HT1080 (cell line): ENCODE measurements at places on chromosomes 2 and 18.

DNA sequence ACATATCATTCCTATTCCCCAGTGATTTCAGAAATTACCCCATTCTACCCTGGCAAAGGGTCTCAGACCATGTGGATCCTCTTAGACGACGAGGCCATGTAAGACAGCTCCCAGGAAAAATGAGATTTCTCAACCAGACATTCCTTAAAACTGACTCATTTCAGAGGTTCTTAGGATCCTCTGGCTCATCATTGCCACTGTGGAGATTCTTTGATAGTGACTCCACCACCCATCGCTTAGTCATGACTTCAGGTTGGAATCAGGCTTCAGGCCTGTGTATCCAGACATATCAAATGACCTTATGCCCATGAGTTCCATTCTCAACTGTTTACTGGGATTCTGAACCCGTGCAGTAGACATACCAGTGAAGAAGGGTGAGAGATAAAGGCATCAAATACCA, 245.6 kb upstream of the TCF4 start:
- peak; percentile 99 for DNase-seq

DNA sequence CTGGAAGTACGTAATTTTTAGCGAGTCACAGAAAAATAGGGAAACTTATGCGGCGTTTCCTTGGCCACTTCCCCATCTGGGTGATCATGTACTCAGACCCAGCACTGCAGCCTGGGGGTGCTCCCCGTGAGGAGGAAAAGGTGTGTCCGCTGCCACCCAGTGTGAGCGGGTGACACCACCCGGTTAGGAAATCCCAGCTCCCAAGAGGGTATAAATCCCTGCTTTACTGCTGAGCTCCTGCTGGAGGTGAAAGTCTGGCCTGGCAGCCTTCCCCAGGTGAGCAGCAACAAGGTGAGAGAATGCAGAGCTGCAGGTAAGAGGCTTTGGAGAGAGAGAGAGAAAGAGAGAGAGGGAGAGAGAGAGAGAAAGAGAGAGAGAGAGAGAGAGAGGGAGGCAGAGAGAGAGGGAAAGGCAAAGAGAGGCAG, at the start of gene IL1R2:
TSS of gene IL1R2 (plus strand) at position 240 of the 425 bp plus-strand sequence. CDS start 16,616 bp downstream, outside the sequence.
- DNase-seq, result no peak

GRCh38 chr2:45578056-45578843, 32.8 kb downstream of the SRBD1 start:
- DNase-seq, result peak; percentile 36

GRCh38 chr2:96730212-96730611, 9.7 kb downstream of the LMAN2L start:
- peak; percentile 1 for DNase-seq

- DNase-seq, result no peak
Measured at GRCh38 chr2:68646303-68646702, 2.9 kb downstream of the PROKR1 start.

DNA sequence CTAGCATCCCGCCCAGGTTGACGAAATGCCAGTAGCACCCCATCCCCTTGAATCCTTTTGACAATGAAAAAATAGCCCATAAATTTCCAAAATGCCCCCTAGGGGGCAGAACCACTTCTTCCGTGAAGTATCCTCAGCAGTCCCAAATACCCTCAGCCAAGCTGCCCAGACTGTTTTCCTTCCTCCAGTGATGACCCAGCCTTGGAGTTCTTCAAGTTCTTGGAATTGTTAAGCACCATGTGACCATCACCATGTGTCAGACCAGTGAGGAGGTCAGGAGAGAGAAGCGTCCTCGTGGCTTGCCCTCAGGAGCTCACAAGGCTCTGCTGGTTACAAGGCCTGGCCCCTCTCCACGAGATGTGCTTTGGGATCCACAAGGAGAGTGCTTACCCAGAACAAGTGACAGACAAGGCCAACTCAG, 1.4 kb upstream of the SLC23A3 start:
- peak; percentile 58 for DNase-seq

GRCh38 chr2:108271691-108272253, 16.9 kb upstream of the SULT1C2 start:
- peak; percentile 81 for DNase-seq

GRCh38 chr2:169716238-169716886, 17.3 kb upstream of the KLHL23 start:
- no peak for DNase-seq

DNA sequence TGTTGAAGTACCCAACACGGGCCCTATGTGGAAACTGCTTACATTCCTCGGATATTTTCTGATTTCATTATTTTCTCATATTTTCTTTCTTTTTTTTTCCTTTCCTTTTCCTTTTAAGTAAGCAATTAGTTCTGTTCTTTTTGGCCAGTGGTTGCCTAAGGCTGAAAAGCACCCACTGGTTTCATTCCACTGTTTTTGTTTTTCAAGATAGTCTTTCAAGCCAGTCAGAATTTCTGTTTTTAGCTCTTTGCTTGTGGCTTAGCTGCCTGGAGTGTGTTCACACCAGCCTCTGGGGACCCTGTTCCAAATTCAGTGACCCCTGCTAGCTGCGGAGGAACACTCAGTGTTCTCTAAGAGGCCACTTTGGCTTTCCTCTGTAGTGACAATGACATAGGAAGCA, 73.6 kb downstream of the NRP2 start:
- DNase-seq, result no peak

GRCh38 chr2:181810823-181811695, 80.5 kb upstream of the ITPRID2 start:
- DNase-seq, result peak; percentile 98

DNA sequence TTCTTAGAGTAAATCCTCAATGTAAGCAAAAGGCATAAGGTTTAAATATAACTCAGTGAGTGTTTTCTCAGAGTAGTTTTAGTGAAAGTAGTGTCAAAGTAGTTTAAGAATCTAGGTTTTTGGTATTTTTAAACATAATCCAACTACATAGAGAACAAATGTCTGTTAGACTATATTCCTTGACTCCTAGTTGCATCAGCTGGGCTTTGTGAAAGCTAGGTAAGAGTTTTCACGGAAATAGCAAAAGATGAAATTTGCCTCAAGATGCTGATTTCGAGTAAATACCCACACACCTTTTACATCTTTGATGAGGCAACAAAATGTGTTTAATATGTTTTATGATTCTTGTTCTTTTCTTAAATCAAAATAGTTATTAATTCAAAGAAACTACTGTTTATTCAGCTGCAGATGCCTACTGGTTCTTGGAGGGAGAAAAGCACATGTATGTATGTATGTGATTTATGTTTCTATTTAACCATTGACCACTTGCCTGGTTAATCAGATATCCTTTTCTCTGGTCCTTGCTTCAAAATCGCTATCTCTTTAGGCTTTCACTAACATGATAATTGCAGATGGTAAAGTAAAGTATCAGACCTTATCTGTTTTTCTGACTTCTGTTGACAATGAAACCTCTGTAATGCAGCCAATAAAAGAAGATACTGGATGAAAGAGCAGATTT, 117.4 kb upstream of the NOSTRIN start:
- DNase-seq, result no peak

DNA sequence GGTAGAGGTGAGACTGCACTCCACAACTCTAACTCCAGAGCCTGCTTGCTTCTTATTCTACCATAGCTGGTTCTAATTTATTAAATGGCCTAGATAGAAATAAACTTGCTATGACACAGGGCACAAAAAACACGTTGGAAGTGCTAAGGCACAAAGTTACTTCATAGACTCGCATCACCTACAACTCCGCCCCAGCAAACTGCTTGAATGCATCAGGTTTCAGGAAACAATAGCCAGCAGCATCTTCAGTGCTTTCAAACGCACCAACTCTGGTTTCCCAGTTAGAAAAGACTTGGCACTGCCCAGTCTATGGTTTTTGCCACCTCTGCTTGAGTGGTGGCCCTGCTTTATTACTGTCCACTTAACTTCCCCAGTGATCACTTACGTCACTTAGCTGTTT, 142.6 kb downstream of the RIF1 start:
- DNase-seq, result no peak

GRCh38 chr2:118146315-118147283, 58.3 kb downstream of the INSIG2 start:
- DNase-seq, result no peak

DNA sequence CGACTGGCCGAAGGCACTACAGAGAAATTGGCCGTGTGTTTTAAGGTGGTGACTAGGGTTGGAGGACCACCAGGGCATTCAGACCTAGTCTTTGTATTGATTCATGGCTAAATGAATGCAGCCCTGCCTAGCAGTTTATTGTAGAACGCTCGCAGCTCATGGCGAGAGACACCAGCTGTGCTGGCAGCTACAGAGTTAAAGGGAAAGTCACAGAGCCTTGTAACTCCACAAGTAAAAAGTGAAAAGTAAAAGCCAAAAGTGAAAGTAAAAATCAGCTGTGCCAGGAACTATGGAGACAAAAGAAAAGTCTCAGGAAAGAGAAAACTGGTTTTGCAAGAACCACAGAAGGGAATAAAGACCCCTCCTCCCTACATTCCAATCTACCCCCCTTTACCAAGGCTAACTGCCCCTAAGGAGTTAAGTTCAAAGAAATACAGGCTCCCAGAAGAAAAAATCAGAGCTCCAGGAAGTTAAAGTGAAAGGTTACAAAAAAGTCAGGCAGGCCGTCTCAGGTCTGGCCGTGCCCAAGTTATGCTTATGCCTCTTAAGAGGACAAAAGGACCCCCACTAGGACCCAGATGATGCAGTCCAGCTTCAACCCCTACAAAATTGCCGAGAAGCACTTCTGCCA, 46.4 kb upstream of the SELENOI start:
- peak; percentile 44 for DNase-seq

GRCh38 chr2:237092920-237093781, 7.5 kb downstream of the COPS8 start:
- DNase-seq, result peak; percentile 20

- DNase-seq, result peak; percentile 61
Measured at GRCh38 chr2:70946832-70947442, 11.2 kb downstream of the ATP6V1B1 start.

DNA sequence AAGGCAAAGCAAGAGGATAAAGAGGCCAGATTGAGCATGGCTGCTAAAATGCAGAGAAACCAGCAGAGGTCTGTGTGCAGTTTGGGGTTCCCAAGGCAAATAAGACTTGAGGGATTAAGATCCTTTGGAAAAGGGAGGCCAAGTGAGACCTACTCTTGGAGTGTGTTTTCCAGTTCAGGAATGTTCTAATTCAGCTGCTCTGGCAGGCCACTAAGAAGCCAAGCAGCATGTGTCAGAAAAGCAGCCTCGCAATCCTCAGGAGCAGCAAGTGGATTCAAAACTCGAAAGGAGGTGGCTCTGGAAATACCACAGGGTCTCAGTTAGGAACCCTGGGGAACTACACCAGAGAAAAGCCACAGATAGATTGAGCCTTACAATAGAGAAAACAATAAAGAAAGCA, 569.2 kb downstream of the METTL4 start:
- DNase-seq, result no peak

DNA sequence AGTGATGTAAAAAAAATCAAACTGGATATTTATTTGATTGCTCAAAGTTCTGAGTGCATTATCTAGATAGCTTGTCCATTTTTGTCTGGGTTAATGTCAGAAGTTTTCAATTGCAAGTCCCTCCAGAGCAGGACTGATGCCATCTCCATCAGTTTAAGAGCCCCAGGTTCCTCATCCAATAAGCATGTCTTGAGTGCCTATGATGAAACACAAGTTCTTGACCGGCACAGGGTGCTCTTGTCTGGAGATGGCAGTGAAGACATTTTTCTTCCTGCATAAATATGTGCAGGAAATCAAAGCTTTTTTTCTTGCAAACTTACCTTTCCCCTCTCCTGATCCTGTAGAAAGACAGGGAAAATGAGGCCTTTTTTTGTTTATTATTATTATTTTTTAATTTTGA, 31.9 kb downstream of the CAVIN2 start:
- DNase-seq, result no peak

- no peak for DNase-seq
Measured at GRCh38 chr18:34221971-34222306, 2.8 kb downstream of the NOL4 start.

DNA sequence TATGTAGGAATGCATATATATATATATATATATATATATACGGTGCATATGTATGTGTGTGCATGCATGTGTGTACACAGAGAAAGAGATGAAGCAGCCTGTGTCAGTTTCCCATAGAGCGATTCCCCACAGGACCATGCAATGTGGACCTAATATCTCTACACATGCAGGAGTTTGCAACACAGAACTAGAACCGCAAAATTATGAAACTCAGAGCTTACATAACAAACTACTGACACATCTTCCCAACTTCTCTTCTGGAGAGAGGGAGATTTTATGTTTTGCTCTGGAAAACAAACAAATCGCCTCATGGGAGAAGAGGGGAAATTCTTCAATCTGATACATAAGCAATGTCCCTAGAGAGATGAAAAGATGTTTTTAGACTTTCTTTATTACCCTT, 377.2 kb downstream of the LRATD1 start:
- no peak for DNase-seq

DNA sequence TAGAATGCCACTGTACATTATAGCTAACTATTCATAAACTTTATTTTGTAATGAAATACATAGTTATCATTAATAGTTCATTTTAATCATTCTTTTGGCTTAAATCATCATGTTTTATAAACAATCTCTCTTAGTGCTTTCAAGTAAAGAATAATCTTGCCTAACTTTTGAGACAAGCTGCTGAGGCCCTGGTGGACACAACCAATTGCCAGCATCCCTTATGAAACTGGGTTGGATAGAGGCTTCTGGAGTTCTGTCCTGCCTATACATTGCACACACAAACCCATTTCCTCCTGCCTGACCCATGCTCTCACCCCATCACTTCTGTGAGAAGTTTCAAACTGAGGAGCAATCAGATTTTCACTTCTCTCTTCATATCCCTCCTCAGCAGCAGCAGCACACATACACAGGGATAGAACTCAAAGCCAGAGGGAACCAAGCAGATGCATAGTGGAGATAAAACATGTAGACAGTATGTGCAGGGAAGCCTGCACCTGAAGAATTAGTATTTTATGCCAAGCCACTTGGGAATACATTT, 450.0 kb upstream of the SLC14A2 start:
- DNase-seq, result no peak

DNA sequence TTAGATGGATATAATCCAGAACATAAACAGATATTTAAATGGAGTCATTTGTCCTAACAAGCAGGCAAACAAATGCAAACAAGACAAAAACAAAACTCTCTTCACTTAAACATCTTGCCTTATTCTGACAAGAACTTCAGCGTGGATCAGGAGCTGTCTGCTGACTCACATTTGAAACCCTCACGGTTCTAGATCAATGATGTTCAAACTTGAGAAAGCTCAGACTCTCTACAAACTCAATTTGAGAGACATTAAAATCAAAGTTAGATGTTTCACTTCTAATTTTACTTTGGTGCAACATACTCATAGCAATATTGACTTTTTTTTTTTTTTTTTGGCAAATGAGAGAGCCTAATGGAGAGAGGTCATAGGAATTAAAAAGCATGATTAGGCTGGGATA, 362.8 kb upstream of the SLC14A2 start:
- no peak for DNase-seq

DNA sequence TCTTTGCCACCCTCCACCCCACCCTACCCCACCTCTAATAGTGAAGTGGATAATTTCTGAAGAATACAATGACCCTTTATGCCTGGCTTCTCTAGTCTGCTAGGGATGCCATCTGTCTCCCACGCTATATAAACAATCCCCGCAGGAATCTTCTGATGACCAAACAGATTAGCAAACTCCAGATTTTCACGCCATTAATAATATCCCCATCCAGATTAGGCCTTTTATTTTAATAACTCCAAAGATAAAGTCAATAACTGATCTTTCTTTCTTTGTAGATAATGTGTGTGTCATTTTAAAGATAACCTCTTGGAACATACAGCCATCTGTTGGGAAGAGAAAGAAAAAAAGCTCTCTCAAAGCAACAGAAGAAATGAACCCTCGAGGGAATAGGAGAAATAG, 47.9 kb upstream of the CCDC150 start:
- no peak for DNase-seq
